ENCODE measurements at places on chromosomes 7 and 10.

DNA sequence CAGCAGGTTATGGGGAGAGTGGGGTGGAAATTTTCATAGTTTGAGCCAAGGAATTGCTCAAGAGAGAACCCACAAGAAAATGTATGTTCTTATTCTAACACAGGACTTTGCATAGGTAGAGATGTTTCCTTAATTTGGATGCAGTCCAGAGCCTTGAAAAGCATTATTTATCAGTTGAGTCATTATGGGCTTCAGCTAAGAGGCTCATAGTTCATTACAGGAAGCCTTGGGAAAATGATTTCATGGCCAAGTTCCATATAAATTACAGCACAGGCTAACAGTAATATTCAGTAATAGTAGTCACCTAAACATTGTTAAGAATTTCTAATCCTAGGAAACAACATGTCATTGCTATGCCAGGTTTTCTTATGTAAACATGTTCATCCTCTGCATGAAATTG, 131.1 kb upstream of the PTPRZ1 start:
- DNase-seq: no peak

GRCh38 chr10:49166484-49167400, 21.4 kb downstream of the TMEM273 start:
- DNase-seq: no peak

DNA sequence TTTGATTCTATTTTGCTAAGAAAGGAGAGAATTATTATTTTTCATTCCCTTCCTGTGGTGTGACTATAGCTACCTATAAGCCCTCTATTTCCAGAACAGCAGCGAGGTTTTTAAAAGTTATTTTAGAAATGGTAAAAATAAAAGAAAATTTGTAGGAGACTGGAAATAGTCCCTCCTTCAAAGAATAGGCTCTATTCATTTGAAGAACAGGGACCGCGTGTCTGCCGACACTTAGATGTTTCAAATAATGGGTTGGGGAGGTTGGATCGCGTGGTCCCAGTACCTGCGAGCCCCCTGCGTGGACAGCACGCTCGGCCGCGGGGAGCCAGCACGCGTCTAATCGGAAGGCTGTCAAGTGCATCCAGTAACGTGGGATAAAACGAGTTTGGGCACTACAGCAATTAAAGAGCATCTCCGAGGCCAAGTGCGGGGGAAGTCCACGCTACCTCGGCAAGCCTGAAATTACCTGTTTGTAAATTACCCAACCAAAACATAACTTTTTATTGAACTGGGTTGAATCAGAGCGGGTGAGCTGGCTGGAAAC, 1.0 kb downstream of the CACNA2D1 start:
- DNase-seq: peak; percentile 53

GRCh38 chr10:98107644-98108430, 26.6 kb upstream of the R3HCC1L start:
- DNase-seq: peak; percentile 8

- DNase-seq: no peak
Observed at GRCh38 chr10:6674291-6674690, 94.2 kb upstream of the PRKCQ start.

DNA sequence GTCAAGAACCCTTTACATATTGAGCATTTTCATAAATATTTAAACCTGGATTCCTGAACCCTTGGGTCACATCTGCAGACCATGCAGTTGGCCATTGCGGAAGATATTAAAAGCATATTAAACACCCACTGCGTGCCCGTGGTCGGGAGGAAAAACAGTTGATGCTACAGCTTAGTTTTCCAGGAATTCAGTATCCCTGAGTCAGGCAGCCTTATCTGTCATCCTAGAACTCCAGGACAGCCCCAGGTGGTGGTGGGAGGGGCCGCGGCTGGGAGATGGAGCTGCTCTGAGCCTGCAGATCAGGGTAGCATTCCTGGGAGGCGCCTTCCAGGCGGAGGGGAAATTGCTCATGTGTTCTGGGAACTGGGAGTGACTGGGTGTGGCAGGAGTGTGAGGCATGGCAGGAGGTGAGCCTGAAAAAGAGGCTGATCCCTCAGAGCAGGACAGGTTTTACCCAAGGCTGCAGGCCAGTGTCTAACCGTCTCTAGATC, 222.9 kb upstream of the SH2B2 start:
- DNase-seq: peak; percentile 97

DNA sequence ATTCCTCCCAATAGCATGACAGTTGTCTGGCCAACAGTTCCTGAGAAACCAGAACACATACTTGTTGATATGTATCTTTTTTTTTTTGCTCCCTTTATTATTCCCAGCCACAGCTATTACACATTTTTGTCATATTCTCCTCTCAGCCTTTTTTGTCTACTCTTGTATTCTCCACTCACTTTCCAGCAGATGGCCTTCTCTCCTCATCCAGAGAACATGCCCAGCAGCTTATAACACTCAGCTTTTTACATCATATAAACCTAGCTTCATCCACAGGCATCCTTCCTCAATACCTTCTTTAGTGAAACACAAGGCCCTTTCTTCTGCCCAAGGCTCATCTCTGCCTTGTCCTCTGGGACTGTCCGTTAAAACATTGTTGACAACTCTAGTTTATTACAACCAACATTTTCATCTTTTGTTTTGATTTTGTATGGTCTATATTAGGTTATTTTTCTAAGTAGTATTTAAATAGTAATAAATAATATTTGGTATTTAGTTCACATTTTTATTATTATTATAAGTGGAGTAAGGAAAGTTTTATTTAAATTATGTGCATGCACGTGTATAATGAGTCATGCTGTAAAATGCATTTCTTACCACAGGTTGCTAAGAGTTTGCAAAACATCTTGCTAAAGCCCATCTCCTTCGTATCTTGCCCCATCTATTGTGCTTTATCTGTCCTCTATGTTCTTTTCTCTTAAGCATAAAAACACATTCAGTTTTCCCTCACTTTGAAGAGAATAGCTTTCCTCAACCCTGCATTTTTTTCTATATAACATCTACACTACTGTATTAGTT, 101.5 kb downstream of the ORC5 start:
- DNase-seq: no peak

- no peak for DNase-seq
Observed at GRCh38 chr7:112501801-112502503, 21.2 kb downstream of the LSMEM1 start.

GRCh38 chr7:116979430-116979829, 26.1 kb downstream of the ST7 start:
- no peak for DNase-seq

DNA sequence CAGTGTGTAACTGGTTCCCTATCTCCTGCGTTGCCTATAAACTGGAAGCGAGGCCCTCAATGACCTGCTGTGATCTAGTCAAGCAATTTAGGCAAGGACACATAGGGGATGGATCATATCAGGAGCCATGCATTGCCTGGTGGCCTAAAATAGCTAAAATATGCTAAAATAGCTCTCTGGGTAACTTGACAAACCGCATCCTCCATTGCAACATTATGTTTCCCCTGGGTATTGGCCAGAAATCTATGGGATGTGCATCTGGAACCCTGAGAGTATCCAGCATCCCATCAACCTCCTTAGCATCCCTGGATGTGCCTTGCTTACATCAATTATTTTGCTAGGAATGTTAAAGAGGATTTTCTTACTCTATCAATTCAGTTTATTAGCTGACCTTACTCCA, 91.7 kb upstream of the ADCY1 start:
- no peak for DNase-seq

- peak; percentile 83 for DNase-seq
Observed at GRCh38 chr10:15167411-15168290, 842 bp downstream of the NMT2 start.

DNA sequence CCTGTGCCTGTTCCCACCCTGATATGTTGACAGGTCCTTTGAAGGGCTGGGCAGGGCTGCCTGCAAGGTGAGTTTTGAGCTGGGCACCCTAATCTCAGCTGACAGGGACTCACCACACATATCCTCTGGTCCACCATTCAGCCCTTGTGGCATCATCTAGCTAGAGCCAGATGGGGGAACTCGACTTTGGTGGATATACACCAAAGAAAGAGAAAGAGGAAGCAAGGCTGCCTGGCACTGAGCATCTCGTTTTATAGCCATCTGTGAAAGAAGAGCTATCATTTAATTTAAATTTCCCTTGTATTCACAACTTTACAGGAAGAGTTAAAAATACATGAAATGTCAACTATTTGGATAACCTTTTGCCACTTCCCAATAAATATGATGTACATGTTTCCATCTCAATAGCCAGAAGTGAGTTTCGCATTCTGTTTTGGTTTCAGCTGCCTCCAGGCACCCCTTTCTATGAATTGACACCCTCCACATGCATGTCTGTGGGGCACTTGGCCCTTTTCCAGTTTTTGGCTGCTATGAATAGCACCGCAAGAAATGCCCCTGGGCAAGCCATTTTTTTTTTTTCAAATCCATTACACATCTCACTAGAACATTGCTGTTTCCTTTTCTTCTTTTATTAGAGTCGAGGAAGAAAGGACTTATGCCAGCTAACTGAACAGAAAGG, 22.9 kb upstream of the GRB10 start:
- no peak for DNase-seq

- DNase-seq: no peak
Observed at GRCh38 chr7:78191475-78192079, 393.0 kb downstream of the PHTF2 start.

GRCh38 chr10:79417731-79418130, 27.7 kb downstream of the ZCCHC24 start:
- DNase-seq: no peak

- no peak for DNase-seq
Observed at GRCh38 chr7:138987686-138988085, 6.5 kb upstream of the KIAA1549 start.

- no peak for DNase-seq
Observed at GRCh38 chr10:113015201-113015600, 65.2 kb downstream of the TCF7L2 start.

DNA sequence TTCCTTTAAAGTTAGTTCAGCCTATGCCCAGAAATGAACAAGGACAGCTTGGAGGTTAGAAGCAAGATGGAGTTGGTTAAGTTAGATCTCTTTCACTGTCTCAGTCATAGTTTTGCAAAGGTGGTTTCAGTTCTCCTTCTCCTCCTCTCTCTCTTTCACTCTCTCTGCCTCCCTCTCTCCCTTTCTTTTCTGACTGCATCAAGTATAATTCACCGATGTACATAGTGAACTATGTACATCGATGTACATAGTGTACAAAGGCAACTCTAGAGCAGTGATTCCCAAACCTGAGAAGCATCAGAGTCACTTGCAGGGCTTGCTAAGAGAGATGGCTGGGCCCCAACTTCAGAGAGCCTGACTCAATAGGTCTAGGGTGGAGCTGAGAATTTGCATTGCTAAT, 1259.7 kb downstream of the TYW1 start:
- DNase-seq: peak; percentile 27

GRCh38 chr7:35695473-35695850, 527 bp upstream of the HERPUD2 start:
- no peak for DNase-seq

- peak; percentile 35 for DNase-seq
Observed at GRCh38 chr10:117477961-117478670, 64.4 kb upstream of the EMX2 start.

DNA sequence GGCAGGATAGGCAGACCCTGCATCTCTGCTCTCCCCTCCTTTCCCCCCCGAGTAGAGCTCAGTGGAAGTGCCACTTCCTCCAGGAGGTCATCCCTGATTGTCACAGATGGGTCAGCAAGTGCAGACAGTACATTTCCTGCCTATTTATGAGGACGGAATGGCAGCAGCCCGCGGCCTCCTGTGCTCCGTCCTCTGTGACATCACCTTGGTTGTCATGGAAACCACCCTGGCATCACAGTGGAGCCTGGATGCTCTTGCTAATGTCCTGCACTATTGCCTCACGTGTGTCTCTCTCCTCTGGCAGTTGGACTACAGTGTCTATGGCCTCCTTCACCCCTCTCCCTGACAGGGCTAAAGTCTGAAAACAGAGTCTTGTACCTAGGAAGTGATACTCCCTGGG, 148.6 kb downstream of the SH3PXD2A start:
- DNase-seq: no peak

DNA sequence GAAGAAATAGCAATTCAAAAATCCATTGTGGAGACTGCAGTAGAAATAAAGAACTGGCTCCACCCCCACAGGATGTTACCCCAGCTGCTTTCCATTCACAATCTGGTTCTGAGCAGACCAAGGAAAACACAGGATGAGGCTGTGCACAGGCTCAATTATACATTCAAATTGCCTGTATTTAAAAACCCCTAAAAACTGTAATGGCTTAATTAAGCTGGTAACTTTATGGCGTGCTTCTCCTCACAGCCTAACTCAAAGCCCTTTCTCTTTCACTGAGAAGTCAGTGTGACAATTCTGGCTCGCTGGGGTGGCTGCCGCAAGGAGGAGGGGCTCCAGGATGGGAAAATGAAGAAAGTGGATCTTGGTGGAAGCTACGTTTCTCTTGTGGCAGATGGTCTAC, 1191.1 kb downstream of the SORCS1 start:
- DNase-seq: no peak

DNA sequence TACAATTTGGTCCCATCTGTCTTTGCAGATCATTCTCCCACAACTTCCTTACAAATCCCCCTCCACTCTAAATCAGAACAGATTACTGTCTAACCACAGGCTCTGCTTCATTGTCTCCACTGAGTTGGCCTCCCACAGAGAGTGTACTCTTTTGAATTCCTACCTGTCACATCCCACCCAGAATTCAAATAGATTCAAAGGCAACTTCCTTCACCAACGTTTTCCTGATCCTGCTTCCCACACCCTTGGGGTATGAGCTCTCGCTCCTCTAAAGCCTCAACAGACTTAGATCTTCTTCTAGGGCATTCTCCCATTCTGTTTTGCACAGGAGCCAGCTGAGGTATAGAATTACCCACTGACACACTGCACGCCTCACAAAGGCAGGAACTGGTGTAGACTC, 197.8 kb upstream of the CDCA7L start:
- no peak for DNase-seq

- DNase-seq: no peak
Observed at GRCh38 chr10:93997546-93997945, 3.8 kb downstream of the PLCE1 start.

- no peak for DNase-seq
Observed at GRCh38 chr10:81036257-81036656, 498.6 kb downstream of the SH2D4B start.

DNA sequence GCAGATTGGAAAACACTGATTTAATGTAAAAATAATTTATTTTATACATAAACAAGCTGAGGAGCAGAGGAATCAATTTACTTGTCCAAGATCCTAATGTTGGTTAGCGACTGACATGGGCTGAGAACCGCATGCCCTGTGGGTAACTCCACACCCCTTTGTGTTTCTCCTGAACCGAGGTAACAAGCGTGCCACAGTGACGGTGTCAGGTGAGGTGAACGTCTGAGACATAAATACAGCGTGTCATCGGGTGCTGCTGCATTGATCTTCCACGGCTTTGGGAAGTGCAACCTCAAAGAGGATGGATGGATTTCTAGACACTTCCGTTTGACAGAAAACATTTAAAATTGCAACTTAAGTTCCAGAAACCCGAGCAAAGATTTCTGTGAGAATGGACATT, 386.8 kb upstream of the ADARB2 start:
- no peak for DNase-seq

GRCh38 chr7:44805950-44806349, 9.5 kb downstream of the PPIA start:
- DNase-seq: no peak

- no peak for DNase-seq
Observed at GRCh38 chr7:96800824-96801223, 91.2 kb upstream of the SEM1 start.

- no peak for DNase-seq
Observed at GRCh38 chr7:22945584-22945983, 68.3 kb downstream of the HYCC1 start.
